ENCODE measurements at places on chromosomes 11 and 22.

DNA sequence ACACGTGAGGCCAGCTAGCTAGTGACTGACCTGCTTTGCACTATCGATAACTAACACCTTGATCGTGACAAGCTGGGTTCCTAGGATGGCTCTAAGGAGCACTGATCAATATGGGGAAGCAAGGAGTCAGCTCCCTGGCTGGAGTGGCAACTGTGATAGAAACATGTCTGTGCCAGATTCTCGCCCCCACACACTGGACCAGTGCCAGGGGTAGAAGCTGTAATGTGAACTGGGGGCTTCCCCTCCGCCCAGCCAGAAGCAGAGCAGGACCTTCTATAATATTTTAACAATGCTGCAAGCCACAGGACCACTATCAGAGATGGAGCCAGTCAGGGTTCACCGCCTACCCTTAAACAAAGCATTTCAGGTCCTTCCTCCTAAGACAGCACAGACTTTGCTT is 96.5 kb downstream of the DSCAML1 start:
- DNase-seq, result no peak

- no peak for DNase-seq
Observed at GRCh38 chr11:73314117-73314961, 6.3 kb downstream of the ARHGEF17 start.

- no peak for DNase-seq
Observed at GRCh38 chr11:35579557-35580396, 38.5 kb upstream of the FJX1 start.

- DNase-seq, result no peak
Observed at GRCh38 chr11:32310214-32310601, 125.1 kb downstream of the WT1 start.

GRCh38 chr11:111674941-111675340 is 72.7 kb downstream of the SIK2 start:
- DNase-seq, result no peak

GRCh38 chr11:44016131-44016530 is 31.6 kb upstream of the ACCSL start:
- DNase-seq, result no peak

DNA sequence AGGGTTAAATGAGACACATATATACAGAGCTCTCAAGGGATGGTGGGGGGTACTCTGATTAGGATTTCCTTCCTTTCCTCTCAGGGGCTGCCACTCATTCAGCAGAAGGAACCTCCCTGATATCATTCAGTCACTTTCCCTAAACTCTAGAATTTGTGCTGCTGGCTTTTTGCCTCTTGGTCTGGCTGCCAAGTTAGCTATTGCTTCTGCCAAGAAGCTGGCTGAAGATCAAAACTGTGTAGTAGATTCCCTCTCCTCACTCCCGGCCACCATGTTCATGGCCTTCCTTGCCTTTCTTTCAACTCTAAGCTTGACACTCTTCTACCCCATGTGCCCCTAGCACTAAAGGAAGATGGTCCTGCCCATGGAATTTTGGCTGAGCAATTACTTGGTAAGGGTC is 18.7 kb downstream of the SLC6A5 start:
- DNase-seq, result no peak

DNA sequence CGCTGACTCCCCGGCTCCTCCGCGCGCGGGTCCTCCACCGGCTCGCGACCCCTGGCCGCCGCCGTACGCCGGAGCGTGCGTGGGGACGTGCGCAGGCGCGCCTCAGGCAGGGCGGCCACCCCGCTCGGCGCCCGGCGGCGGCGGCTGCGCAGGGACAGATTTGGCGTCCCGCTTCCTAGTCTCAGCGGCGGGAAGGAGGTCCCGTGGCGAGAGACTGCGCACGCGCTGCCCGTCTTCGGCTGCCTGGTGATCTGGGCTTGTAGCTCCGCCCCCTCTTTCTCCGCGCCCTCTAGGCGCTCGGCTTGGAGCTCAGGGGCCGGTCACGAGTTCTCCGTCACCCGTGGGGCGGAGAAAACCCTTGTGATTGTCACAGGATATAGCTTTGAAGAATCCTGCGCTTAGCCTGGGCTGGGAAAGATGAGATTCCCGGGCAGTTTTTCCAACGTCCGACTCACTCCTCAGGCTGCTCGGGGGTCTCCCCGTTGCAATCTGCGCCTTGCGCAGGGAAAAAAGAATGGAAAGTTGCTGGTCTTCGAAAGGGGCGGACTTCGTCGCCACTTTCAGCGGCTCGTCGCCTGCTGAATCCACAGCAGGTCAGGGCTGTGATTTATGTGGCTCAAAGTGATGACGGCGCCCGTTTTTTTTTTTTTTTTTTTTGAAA is at the start of gene PATL1:
TSS of gene PATL1 (minus strand) at position 88 of the 661 bp plus-strand sequence. CDS start 142 bp downstream, outside the sequence.
- peak; percentile 98 for DNase-seq

DNA sequence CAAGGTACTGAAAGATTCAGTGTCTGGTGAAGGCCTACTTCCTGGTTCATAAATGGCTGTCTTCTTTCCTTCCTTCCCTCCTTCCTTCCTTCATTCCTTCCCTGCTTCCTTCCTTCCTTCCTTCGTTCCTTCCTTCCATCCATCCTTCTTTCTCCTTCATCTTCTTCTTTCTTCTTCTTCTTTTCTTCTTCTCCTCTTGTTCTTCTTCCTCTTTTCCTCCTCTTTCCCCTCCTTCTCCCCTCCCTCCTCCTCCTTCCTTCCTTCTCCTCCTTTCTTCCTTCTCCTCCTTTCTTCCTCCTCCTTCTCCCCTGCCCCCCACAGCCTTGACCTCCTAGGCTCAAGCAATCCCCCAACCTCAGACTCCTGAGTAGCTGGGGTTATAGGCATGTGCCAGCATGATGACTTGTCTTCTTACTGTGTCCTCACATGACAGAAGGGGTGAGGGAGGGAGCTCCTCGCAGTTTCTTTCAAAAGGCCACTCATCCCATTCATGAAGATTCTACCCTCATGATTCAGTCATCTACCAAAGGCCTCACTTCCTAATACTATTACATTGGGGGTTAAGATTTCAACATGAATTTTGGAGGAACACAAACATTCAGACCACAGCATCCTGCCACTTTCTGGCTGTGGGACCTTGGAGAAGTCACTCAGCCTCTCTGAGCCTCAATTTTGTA is 22.6 kb upstream of the CCDC134 start:
- no peak for DNase-seq
